Endothelial cell of coronary artery (primary cell): ENCODE measurements at places on chromosomes 1 and 21. TPM values are rescaled to one million over a fixed set of nuclear protein-coding genes. Genes with fewer than 3 reads are reported as not detected.

ST6GALNAC5 gene
- not detected in 2 replicates for total RNA-seq

LRRIQ3 gene
- total RNA-seq = 0.09 and 0.63 TPM in 2 replicates

PEX14 gene
- 10.9 and 14.5 TPM in 2 replicates for total RNA-seq

HUNK gene
- not detected in 2 replicates for total RNA-seq

INSRR gene
- not detected in 2 replicates for total RNA-seq

ACTN2 gene
- total RNA-seq = 0.19 and 1.8 TPM in 2 replicates

CAPN9 gene
- not detected in 2 replicates for total RNA-seq

SYPL2 gene
- not detected in 2 replicates for total RNA-seq
